ENCODE measurements at places on chromosomes 5 and 9.

DNA sequence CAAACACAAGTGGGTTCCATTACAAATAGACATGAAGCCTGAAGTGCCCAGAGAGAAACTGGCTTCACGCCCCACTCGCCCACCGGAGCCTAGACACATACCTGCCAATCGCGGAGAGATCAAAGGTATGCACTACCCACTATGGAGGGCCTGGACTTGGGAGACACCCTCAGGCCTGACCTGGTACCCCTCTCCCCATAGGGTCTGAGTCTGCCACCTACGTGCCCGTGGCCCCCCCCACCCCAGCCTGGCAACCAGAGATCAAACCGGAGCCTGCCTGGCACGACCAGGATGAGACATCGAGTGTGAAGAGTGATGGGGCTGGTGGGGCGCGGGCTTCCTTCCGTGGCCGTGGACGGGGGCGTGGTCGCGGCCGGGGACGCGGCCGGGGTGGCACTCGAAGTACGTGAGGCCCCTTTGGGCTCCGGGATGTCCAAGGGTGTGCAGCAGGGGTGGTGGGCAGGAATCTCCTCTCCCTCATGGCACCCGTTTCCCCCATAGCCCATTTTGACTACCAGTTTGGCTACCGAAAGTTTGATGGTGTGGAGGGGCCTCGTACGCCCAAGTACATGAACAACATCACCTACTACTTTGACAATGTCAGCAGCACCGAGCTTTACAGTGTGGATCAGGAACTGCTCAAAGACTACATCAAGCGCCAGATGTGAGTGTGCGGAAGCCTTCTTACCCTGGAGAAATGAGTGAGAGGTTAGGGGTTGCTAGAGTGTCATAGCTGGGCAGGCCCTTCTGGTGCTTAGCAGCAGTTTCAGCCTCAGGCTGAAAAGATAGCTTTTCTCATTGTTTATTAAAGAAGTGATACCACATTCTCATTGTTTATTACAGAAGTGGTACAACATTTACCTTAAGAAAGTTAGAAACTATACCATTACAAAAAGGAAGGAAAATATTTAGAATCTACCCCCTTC lies 38.7 kb downstream of the LARP1 start:
- no peak for DNase-seq

DNA sequence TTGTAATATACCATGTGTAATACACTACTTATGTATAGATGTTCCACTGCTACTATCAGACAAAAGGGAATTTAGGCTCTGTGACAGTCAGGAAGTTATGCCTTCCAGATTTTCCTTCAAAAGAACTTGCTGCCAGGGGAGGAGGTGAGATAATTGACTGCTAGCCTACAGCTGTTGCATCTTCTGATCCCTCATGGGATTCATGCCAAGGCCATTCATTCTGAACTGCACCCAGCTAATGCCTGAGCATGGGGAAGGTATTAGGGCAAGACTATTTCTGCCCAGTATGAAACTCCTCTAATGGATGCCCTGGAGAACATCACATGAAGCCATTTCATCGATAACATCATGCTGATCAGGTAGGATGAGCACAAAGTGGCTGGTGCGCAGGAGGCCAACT lies 746.5 kb upstream of the ZNF608 start:
- DNase-seq = no peak

- no peak for DNase-seq
Measured at GRCh38 chr9:91045041-91045440, 243.4 kb downstream of the SYK start.

- no peak for DNase-seq
Measured at GRCh38 chr5:140093866-140094265, 20.0 kb upstream of the PURA start.

- DNase-seq = no peak
Measured at GRCh38 chr5:2493356-2493755, 258.1 kb downstream of the IRX2 start.

GRCh38 chr5:71816307-71816706 lies 97.2 kb downstream of the CARTPT start:
- DNase-seq = no peak

GRCh38 chr5:119954106-119954505 lies 324.7 kb downstream of the FAM170A start:
- no peak for DNase-seq

DNA sequence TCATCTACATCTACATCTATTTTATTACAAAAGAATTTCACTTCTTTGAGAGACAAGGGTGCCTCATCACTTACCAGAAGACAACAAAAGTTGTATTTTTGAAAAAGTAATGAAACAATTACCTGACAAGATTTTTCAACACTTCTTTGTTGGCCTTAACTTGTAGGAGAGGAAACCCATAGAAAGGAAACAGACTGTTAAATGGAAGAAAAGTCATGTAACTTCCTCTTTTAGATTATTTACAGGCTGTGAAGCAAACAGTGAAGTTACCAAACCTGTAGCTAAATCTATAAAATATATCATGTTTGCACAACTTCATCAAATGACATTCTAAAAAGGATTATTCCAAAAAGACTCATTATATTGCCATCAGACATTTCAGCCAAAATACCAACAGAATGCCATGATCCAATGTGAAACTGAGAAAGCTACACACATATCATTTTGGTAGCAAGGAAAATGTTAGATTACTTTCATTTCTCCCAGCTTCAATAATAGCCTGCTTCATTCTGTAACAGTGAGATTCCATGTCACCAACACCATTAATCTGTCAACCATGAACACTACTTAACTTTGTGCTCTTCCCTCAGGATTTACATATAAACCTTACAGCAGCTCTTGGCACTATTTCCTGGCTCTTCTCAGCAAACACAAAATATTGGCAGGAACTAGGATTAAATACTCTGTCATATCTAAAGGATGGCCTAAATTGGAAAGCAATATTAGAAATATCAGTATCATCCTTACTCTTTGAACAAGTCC lies 122.5 kb downstream of the MCTP1 start:
- no peak for DNase-seq

DNA sequence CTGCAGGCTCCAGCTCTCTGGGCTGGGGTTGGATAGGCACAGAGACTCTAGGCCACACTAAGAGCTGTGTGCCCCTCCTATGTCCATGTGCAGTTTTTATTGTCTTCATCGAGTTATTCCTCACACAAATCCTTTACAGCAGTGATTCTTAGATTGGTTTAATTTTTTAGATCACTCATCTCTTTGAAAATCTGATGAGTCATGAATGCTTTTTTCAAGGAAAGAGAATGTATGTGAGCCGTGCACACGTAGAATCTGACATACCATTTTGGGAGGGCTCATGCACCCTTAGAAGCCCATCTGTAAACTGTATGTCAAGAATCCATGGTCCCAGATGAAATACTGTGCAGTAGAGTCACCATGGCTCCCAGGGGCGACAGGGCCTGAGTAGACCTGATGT lies 100.7 kb upstream of the S1PR3 start:
- DNase-seq = no peak

DNA sequence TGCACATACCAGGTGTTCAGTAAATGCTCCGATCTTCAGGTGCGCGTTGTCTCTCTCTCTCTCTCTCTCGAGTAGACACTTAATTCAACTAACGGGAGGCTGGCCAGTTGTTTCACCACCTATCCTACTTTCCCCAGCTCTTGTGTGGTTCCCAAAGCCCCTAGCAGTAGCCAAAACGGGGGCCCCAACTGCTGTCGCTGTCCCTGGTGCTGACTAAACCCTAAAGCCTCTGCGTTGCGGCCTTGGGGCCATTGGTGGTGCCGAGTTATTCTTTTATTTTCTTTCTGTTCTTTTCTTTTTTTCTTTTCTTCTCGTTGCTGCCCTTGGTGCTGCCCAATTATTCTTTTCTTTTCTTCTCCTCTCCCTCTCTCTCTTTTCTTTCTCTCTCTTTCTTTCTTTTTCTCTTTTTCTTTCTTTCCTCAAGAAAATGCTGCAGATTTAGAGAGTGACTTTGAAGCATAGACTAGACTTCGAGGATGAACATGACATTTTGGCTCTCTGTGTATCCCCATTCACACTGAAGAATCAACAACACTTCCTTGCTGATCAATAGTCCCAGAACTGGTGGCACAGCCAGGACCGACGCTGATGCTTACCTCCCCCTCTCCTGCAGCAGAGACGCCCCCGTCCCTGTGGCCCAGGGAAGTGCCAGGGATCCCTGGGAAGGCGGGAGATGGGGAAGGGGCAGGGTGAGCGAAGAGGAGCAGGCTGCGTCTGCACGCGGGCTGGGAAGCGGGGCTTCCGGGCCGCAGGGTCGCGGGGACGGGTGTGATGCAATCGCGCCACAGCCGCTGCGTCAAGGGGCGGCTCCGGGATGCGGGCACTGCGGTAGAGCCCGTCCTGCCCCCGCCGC lies at the start of gene FBLL1:
FBLL1 (plus strand) TSS at position 785 of the 853 bp plus-strand sequence. CDS start 200 bp downstream, outside the sequence.
- DNase-seq = no peak

- DNase-seq = no peak
Measured at GRCh38 chr5:105978011-105978410, 1692.7 kb downstream of the EFNA5 start.

- no peak for DNase-seq
Measured at GRCh38 chr5:136613230-136613629, 247.9 kb upstream of the TRPC7 start.

DNA sequence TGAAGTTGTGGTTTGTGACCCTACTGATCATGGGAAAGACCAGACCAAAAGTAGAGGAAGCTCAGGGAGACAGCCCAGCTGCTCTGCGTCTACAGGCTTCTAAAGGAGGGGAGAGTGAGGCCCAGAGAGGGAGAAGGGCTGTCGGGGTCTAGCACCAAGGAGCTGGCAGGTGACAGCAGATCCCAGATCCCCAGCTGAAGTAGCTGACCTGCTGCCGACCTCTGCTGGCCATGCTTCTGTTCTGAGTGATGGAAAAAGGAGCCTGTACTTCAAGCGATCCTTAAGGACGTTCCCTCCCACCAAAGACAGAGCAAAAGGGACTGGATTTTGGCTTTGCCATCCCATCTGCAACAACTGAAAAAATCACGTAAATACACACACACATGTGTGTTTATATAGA lies 22.7 kb upstream of the QSOX2 start:
- DNase-seq = no peak

- DNase-seq = no peak
Measured at GRCh38 chr5:156800929-156801328, 49.2 kb upstream of the PPP1R2B start.

DNA sequence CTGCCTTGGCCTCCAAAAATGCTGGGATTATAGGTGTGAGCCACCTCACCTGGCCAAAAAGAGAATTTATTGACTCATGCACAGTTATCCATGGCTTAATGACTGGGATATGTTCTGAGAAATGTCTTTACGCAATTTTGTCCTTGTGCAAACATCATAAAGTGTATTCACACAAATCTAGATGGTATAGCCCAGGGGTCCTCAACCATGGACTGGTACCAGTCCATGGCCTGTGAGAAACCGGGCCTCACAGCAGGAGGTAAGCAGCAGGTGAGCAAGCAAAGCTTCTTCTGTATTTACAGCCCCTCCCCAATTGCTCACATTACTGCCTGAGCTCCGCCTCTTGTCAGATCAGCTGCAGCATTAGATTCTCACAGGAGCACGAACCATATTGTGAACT lies 12.4 kb upstream of the SIL1 start:
- DNase-seq = no peak

DNA sequence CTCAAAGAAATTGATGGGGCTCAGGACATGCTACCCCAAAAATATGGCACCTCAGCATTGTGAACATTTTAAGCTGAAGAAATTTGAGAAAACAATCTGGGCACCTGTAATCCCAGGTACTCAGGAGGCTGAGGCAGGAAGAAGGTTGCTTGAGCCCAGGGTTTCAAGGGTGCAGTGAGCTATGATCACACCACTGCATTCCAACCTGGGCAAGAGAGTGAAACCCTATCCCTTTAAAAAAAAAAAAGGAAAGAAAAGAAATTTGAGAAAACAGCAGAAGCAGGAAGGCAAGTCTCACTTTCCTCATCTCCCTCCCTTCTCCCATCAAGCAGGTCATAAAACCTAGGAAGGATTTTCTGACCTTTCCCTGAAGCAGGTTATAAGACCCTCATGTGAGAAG lies 23.6 kb downstream of the TPD52L3 start:
- no peak for DNase-seq

DNA sequence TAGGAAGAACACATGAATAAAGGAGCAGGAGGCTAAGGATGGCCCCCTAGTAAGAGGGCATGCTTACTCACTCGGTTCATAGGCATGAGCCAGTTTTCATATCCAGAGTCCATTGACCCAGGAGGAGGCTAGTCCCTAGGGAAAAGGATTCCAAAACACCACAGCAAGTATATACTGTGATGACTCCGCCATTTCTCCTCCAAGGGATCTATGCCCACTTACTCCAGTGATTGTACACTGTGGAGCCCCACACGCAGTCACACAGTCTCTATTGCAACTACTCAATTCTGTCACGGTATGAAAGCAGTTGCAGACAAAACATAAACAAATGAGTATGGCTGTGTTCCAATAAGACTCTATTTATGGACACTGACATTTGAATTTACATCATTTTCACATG lies 117.7 kb upstream of the ALDH1B1 start:
- DNase-seq = no peak

- DNase-seq = peak; percentile 64
Measured at GRCh38 chr5:139787568-139788293, 7.9 kb upstream of the PSD2 start.

- no peak for DNase-seq
Measured at GRCh38 chr5:59020611-59021285, 437.9 kb downstream of the RAB3C start.

DNA sequence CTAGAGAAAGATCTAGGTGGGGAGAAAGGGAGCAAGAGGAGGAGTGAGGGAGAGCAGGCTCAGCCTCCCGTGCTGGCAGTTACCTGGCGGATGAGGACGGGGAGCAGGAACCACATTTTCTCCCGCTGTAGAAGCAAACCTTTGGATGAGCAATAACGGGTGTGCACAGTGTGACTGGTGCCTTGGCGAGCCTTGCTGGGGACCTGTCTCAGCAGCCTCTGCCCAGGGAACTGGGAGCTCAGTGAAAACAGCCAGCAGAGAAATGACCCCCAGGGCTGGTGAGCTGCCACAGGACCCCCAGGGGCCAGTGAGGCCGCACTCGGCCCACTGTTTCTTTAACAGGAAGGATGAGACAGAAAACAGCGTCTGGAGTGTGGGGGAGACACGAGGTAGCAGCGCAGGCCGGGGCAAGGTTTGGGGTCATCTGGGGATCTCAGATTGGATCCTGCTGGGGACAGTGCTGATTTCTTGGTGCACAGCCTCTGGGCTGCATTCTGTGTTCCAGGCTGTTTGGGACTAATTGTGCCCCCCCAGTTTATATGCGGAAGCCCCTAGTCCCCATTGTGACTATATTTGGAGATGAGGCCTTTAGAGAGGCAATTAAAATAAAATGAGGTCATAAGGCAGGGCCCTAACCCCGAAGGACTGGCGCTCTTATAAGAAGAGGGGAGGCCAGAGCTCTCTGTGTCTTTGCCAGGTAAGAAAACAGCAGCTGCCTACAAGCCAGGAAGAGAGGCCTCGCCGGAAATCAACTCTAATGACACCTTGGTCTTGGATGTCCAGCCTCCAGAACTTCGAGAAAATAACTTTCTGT lies 118.8 kb upstream of the PHYKPL start:
- DNase-seq = no peak

DNA sequence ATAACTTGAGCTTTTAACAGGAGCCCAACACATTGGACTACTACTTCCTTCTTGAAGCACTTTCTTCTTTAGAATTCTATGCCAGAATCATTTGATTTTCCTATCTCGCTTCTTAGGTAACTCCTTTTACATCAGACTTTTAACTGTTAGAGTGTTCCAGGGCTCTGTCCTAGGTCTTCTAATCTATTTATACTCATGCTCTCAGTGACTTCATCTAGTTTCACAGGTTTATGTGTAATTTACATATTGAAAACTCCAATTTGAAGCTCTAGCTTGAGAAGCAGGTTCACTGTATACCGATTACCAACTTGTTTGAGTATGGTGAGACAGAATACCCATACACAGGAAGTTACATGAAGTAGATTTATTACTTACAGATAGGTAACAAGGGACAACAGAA lies 11.3 kb downstream of the SHOC1 start:
- no peak for DNase-seq

- DNase-seq = no peak
Measured at GRCh38 chr9:97564291-97565175, 63.1 kb downstream of the TMOD1 start.
